Osteoblast (primary cell): ENCODE measurements at places on chromosomes 2 and 18. TPM values are rescaled to one million over a fixed set of nuclear protein-coding genes. Genes with fewer than 3 reads are reported as not detected.

The SLC25A52 gene
- total RNA-seq: not detected in 2 replicates

The SCN7A gene
- total RNA-seq: not detected in 2 replicates

The SLC9A4 gene
- not detected in 2 replicates for total RNA-seq

The RAX gene
- not detected in 2 replicates for total RNA-seq

The PAX3 gene
- under 0.01 TPM in 1 of 2 replicates, not detected in the other for total RNA-seq

The MATN3 gene
- total RNA-seq: 1.4 and 2.4 TPM in 2 replicates

The SAG gene
- not detected in 2 replicates for total RNA-seq

The GREB1 gene
- total RNA-seq: 1.1 and 1.2 TPM in 2 replicates

GRCh38 chr2:240875228-240876034, 6.8 kb downstream of the AGXT start:
- peak; percentile 89 for DNase-seq

GRCh38 chr2:228681426-228681825, 499.9 kb upstream of the SPHKAP start:
- DNase-seq: no peak

- DNase-seq: no peak
These were observed 129.0 kb upstream of the COPS8 start for GRCh38 chr2:236956641-236957040.

GRCh38 chr18:58802959-58803358, 61.7 kb upstream of the ZNF532 start:
- no peak for DNase-seq

DNA sequence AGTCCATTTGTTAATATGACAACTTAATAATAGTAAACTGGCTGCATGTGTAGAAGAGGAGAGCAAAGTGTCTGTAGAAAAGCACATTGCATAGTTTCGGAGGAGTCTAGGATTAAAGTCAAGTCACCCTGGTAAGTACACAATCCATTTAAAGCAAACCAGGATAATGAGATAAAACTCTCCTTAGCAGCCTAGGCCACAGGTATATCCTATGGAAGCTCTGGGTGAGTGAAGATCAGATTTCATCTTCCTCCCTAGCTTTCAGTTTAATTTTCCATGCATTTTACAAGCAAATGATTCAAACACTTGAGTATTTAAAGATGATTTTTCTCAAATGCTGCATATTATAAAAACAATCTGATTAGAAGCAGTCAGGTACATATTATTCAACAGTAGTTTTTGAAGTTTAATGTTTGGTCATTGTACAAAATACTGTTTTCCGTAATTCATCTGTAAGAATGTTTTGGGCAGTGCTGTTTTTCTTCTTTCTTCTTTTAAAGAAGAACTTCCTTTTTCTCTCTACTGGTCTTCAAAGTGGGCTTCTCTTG, 10.2 kb downstream of the CERS6 start:
- no peak for DNase-seq

GRCh38 chr18:48816554-48816953, 134.2 kb downstream of the SMAD7 start:
- DNase-seq: no peak

- no peak for DNase-seq
These were observed 143.4 kb downstream of the MGAT5 start for GRCh38 chr2:134397146-134397896.

DNA sequence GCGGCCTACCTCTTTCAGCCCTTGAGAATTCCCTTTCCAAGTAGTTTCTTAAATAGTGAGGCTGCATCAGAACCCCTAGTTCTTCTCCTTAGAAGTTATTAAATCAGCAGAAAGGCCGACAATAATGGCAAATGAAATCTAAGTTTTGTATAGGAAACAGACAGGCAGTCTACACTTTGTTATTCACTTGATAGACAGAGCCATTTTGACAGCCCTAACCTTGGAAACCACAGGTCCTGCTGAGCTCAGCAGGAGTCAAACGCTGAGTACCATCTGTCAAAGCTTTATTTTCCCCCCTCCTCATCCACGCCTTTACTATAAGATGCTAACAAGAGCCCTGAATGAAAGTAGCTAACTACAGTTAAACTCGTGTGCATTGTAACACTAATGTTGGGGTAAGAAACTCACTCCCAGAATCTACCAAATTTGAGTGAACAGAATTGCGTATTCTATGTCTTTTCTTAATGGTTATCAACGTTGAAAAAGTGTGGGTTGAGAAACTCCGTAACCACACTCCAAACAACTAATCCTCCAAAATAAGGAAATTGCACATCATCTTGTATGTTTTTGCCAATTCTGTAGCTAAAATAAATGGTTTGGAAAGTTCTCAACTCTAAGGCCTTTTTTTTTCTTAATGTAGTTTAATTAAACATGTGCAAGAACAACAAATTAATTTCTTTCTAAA, 90.6 kb upstream of the EFEMP1 start:
- no peak for DNase-seq

- no peak for DNase-seq
These were observed 235.2 kb downstream of the ZNF385B start for GRCh38 chr2:179626261-179626660.

DNA sequence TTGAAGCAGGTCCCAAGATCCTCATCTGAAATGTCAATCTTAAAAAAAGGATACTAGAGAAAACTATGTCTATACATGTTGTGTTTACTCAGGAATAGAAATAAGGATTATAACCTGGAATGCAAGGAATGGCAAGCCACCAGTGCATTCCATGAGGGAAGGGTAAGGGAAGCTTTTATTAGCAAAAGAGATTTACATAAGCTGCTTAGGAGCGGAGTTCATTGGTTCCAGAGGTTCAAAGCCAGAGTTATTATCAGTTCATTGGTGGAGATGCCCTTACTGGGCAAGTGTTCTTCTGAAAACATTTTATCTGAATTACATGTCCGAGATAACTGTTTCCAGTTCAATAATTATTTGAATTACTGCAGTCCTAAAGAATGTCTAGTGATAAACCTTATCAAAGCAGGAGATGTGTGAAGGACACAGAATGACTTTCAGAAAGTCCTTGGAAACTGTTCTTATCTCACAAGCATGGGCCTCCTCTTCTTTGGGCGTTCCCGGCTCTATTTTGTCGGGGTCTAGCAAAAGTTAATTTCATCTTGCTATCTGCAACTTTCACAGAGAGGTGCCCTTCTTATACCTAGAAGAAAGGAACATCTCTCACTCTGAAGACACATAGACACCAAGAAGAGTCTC, 23.5 kb downstream of the COMMD1 start:
- DNase-seq: peak; percentile 39
